ENCODE measurements at places on chromosomes 3 and 15.
A peak's percentile ranks its signal among the peaks of the same experiment; 100 is the strongest.

DNA sequence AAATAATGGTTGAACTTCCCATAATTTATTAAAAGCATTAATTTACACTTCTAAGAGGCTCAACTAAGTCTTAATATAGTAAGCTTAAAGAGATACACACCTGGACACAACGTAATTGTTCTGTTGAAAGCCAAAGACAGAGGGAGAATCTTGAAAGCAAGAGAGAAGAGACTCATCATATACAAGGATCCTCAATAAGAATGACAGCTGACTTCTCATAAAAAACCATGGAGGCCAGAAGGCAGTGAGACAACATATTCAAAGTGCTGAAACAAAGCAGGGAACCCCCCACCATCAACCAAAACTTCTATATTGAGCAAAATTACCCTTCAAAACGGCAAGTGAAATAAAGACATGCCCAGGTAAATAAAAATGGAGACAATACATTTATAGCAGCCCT, 16.6 kb upstream of the GABRG3 start:
- DNase-seq = no peak

- DNase-seq = no peak
These were observed 46.8 kb downstream of the MGLL start for GRCh38 chr3:127775398-127776109.

GRCh38 chr15:69072906-69073305, 58.4 kb downstream of the NOX5 start:
- DNase-seq = no peak

DNA sequence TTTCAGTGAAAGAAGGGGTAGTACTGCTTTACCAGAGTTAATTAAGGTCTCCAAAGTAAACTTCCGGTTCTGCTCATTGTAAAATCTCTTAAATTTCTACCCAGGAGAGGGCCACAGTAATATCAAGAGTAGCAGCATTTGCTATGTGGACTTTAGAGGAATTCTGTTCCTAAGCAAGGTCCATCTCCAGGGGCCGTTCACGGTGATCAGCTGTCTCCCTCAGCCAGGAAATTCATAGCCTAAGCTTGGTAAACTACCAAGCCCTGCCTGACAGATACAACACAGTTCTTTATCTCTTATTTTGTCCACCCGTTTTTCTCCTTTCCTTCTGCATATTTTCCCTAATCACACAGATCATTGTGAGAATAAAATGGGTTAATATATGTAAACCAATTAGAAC, 2.3 kb downstream of the DUT start:
- no peak for DNase-seq

DNA sequence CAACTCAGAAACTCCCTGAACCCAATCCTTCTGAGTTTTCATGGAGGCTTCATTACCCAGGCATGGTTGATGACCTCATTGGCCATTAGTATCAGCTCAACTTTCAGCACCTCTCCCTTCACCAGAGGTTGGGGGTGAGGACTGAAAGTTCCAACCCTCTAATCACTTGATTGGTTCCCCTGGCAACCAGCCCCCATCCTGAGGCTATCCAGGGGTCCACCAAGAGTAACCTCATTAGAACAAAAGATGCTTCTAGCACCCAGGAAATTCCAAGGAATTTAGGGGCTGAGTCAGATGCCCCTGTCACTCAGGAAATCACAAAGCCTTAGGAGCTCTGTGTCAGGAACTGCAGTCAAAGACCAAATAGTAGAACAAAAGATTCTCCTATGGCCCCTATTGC, 43.8 kb downstream of the ADAMTSL3 start:
- peak; percentile 16 for DNase-seq

GRCh38 chr3:189636048-189636447, 4.9 kb downstream of the TP63 start:
- no peak for DNase-seq
